ENCODE measurements at places on chromosomes 6 and 20. TPM values are rescaled to one million over a fixed set of nuclear protein-coding genes. Genes with fewer than 3 reads are reported as not detected.

NRSN1 gene
- polyA plus RNA-seq: not detected

IRF4 gene
- polyA plus RNA-seq: not detected

NOX3 gene
- polyA plus RNA-seq: not detected

OXT gene
- polyA plus RNA-seq: not detected

FKBP5 gene
- polyA plus RNA-seq: 1.6 TPM

MOXD1 gene
- 71.3 TPM for polyA plus RNA-seq

TBC1D20 gene
- 46.1 TPM for polyA plus RNA-seq

LRRC73 gene
- polyA plus RNA-seq: 0.15 TPM

HLA-DOA gene
- not detected for polyA plus RNA-seq

TMEM244 gene
- polyA plus RNA-seq: not detected

MYL9 gene
- 673 TPM for polyA plus RNA-seq

C2 gene
- polyA plus RNA-seq: 0.74 TPM

MYBL2 gene
- polyA plus RNA-seq: 6.4 TPM

CFB gene
- polyA plus RNA-seq: 6.7 TPM

CCDC28A gene
- polyA plus RNA-seq: 17.3 TPM

DNAH8 gene
- not detected for polyA plus RNA-seq

PRDM13 gene
- not detected for polyA plus RNA-seq

LHFPL5 gene
- not detected for polyA plus RNA-seq

UBE2C gene
- 90.8 TPM for polyA plus RNA-seq

PLEKHG1 gene
- 0.39 TPM for polyA plus RNA-seq

IMPG1 gene
- not detected for polyA plus RNA-seq

DSP gene
- 11.0 TPM for polyA plus RNA-seq

GGT7 gene
- polyA plus RNA-seq: 28.6 TPM

IL17A gene
- not detected for polyA plus RNA-seq

EYA2 gene
- 1.5 TPM for polyA plus RNA-seq

ZNF341 gene
- polyA plus RNA-seq: 2.9 TPM

TAGAP gene
- polyA plus RNA-seq: not detected

All from BJ (cell line).